ENCODE measurements at places on chromosomes 12 and 14.

GRCh38 chr14:67778792-67779191 lies 37.6 kb downstream of the ZFYVE26 start:
- no peak for DNase-seq

- no peak for DNase-seq
Measured at GRCh38 chr14:76902591-76902990, 76.4 kb downstream of the LRRC74A start.

GRCh38 chr12:32108787-32109186 lies 2.1 kb downstream of the BICD1 start:
- DNase-seq = no peak

- no peak for DNase-seq
Measured at GRCh38 chr12:27968972-27969623, 3.4 kb downstream of the PTHLH start.

- DNase-seq = no peak
Measured at GRCh38 chr12:41917938-41918341, 226.7 kb downstream of the GXYLT1 start.

DNA sequence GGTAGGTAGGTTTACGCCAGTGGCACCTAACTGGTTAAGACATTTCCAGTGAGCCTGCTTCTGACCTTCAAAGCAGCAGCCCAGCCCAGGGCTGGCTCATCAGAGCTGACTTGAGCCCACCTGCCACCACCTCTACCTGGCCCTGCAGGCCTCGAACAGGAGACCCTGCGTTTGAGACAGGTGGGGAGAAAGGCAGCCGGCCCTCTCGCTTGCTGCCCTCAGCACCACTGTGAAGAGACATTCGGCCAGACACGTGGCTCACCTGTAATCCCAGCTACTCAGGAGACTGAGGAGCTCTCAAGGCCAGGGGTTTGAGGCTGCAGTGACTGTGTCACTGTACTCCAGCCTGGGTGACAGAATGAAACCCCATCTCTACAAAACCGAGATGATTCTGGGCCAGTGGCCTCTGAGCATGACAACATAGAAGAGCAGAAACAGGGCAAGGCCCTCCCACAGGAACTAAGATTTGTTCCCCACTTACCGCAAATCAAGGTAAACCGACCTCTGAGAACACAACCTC lies 74.2 kb downstream of the TESC start:
- no peak for DNase-seq

- DNase-seq = no peak
Measured at GRCh38 chr14:105023144-105023543, 2.3 kb upstream of the CDCA4 start.

- no peak for DNase-seq
Measured at GRCh38 chr12:12835378-12836146, 22.4 kb downstream of the DDX47 start.

- DNase-seq = no peak
Measured at GRCh38 chr12:119593578-119594398, at the start of gene TMEM233. Gene TMEM233 (plus strand): TSS chr12:119593774. CDS start chr12:119593849, 75 bp downstream.

- DNase-seq = no peak
Measured at GRCh38 chr12:110126557-110126956, 2.4 kb downstream of the IFT81 start.

DNA sequence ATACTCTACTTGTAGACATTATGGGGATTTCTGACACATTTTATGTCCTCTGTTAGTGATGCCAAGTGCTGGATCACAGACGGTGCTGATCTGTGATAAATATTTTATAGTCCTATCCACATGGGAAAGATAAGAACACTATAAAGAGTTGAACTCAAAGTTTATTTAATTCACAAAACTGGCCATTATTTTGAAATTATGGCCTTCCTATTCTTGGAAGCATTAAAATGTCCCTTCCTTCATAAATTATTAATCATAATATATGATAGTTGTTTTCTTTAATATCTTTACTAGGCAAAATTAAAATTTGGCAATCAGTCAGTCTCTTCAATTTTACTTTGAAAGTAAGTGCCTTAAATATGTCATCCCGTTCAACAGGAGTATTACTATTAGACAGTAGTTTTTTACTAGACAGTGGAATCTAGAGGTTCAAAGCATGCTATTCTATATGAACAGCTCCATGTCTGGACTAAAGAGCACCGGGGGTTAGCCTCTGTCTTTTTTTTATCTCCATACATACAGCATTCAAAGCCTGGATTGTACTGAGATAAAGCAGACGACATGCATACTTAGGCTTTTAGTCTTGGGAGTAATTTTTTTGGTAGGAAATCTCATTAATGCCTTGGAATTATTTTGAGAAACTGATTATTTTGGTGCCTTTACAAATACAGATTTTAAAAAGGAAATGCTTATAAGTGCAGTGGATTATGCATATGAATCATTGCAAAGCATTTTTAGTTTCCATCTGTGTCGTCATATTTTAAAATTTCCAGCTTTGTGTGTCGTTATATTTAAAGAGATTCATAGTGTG lies 306.1 kb upstream of the RGS6 start:
- DNase-seq = no peak

DNA sequence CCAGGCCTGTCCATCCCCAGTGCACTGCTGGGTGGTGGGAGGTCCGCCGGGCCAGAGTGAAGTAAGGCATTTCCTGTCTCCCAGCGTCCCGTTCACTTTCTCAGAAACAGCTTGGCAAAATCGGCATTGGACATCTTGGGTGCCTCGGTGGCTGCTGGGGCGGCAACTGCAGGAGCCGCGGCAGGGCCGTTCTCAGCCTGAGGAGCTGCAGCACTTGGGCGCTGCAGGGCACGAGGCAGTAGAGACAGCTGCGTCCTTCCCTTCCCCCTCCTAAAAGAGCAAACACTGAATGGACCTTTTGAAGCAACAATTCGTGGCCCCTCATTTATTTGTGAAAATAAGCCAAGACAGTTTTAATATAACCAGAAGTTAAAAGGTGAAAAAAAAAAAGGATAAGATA lies 8.3 kb downstream of the FICD start:
- no peak for DNase-seq

DNA sequence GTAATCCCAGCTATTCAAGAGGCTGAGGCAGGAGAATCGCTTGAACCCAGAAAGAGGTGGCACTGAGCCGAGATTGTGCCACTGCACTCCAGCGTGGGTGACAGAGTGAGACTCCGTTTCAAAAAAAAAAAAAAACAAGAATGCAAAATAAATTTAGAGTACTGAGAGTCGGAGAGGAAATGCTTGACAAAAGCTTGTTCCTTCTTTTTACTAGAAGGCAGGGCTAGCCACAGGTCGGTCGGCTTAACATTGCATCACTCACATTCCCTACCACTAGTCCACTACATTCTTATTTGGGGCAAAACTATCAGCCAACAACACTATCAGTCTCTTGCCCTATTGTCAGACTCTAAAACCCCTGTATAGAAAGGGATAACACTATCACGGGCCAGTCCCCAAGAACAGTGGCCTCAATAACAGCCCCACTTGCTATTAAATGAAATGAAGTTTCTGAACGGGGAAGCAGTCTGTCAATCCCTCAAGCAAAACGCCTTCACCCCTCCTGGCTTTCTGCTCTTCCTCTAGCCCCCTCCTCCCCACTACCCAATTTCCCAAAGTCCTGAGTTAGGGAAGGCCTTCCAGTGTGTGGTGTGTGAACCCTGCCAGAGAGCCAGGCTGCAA lies 1.0 kb downstream of the RNF41 start:
- no peak for DNase-seq

- DNase-seq = no peak
Measured at GRCh38 chr12:19689801-19690472, 250.6 kb downstream of the AEBP2 start.

DNA sequence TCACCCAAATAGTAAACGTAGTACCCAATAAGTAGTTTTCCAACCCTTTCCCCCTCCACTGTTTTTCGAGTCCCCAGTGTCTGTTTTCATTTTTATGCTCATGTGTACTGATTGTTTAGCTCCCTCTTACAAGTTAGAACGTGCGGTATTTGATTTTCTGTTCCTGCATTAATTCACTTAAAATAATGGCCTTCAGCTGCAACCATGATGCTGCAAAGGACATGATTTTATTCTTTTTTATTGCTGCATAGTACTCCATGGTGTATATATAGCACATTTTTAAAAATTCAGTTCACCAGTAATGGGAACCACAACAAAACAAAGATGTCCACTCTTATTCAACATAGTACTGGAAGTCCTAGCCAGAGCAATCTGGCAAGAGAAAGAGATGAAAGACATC lies 72.8 kb downstream of the DUSP6 start:
- DNase-seq = no peak

GRCh38 chr14:85233756-85234155 lies 296.2 kb upstream of the FLRT2 start:
- DNase-seq = no peak

DNA sequence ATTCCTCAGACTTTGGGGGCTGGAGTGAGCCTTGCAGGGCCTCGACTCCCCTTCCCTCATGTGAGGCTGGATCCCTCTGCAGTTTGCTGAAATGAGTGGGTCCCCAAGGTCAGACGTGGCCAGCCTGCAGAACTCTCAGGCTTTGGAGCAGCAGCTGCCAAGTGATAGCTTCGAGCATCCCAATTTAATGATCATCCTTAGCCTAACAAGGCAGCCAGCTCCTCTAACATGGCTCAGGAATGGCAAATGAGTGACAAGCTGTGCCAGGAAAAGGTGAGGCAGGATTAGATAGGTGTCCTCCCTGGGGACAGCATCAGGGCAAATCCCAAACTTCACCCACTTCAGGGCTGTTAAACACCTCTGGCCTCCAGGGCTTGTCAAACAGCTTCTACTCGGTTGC lies 130.7 kb upstream of the PWP1 start:
- DNase-seq = no peak

DNA sequence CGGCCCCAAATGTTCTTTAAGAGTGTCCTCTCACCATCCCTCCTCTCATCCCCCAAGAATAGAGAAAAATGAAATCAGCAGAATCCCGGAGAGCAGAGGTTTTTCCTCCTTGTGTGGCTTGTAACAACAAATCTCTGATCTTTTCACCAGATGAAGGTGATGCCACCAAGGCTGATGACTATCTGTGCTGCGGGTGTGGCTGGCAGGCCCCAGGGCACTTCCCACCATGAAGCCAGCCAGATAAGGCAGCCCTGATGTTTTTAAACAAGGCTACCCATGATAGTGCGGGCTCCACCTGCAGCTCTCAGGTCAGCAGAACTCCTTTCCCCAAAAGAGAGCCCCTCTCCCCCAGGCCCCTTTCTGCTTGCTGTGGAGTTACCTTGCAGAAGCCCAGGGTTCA lies 58.0 kb upstream of the PARP11 start:
- no peak for DNase-seq

DNA sequence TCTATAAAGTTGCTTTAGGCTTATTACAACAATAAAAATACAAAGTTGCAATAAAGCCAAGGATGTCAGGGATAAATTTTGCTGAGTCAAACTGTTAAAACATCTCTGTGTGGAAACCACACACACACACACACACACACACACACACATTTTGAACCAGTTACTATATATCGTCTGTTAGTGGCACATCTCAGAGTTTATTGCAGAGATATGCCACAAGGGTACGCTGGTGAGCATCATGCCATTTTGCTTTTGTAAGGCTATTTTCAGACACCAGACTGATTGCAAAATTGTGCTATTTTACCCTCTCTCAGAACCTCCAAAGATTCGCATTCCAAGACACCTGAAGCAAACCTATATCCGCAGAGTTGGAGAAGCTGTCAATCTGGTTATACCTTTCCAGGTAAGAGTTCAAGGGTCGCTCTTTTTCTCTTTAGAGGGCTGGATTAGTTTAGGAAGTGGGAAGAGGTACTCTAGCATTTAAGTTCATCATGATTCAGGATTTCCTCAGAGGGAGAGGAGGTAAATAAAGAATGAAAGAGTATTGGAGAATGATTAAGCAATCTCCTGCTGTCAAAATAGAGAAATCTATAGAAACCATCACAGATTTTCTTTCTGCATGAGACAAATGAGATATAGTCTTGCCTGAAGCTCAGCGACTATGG lies 27.3 kb upstream of the CHPT1 start:
- no peak for DNase-seq

- no peak for DNase-seq
Measured at GRCh38 chr12:15526033-15526432, 203.7 kb downstream of the PTPRO start.

- no peak for DNase-seq
Measured at GRCh38 chr12:19833775-19834501, 394.6 kb downstream of the AEBP2 start.

DNA sequence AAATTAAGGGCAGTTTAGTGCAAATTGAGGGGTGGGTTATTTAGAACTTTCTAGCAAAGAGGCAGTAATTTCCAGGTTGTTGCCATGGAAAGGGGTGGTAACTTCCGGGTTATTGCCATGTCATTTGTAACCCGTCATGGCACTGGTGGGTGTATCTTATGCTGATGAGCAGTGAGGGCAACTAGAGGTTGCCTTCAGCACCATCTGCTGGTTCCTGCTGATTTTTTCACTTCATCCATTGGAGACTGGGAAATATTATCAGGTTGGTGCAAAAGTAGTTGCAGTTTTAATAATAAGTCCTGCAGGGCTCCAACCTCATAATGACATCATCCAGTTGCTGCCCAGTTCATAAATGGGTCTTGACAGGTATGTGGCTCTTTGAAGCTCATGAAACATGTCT lies 24.4 kb upstream of the SERPINA4 start:
- no peak for DNase-seq

DNA sequence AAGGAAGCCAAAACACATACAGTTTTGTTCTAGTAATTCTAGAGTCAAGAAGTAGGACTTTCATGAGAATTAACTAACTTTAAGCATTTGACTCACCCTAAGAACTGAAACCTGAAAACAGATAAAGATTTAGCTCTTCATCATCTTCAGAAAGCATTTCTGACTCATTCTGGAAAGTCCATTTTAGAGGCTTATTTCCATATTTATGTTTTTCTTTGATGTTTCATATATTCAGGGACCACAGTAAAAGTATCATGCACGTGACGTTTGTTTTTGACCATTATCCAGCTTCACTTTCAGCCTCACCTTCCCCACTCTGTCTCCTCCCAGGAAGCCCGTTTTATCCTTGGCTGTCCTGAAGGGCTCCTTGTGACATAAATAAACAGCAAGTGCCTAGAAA lies 79.2 kb downstream of the MDGA2 start:
- no peak for DNase-seq

DNA sequence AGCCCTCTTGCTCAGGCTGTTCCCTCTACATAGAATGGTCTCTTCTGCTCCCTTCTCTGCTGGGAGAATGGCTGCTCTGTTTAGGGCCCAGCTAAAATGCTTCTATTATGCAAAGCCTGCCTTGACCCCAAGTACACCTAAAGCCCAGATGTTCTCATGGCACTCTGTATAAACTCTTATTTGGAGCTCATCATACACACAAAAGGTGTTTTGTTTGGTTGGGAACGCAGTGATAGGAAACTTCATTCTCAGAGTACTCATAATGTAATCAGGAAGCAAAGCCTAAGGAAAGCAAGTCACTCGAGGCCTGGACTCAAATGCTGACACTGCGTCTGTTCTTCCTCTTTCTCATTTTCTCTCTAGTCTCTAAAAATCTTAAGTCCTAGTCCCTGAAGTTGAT lies 38.2 kb upstream of the SYCP3 start:
- DNase-seq = no peak

All from stimulated activated CD8-positive, alpha-beta memory T cell treated with anti-CD3 and anti-CD28 coated beads, Interleukin-12 subunit alpha, Interleukin-12 subunit beta, amount 100 ng/mL, for 4 hours (primary cell).